SW 1271 (cell line): ENCODE measurements at places on chromosomes 6 and 20.

DNA sequence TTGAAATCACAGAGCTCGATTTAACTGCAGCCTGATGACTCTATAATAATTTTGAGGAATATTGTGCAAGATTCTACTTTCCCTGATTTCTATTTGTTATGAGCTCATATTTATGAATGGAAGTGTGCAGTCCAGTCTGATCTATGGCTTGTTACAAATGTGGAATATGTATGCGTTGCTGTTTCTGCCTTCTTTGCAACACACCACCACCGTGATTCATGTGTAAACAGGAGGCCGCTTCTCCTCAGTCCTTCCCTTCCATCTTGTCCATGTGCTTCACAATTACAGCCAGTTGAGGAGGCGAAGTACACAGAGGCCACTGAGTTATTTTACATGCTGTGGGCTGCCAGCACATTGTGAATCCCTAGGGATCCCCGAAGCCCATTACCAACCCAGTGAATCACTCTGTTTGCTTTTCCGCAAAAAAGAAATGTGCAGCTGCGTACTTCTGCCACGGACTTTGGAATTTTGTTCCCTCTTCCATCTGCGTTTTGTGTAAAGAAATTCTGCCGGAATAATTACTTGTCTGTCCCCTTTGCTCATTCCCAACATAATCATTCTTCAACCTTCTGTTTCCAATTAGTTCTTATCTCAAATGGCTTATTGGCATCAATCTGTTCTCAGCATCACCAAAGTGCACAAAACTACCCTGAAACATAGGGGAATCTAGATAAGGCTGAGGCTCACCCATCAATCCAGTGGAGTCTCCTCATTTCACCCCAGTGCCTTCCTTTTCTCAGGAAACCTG lies 551.6 kb upstream of the CITED2 start:
- no peak for DNase-seq

DNA sequence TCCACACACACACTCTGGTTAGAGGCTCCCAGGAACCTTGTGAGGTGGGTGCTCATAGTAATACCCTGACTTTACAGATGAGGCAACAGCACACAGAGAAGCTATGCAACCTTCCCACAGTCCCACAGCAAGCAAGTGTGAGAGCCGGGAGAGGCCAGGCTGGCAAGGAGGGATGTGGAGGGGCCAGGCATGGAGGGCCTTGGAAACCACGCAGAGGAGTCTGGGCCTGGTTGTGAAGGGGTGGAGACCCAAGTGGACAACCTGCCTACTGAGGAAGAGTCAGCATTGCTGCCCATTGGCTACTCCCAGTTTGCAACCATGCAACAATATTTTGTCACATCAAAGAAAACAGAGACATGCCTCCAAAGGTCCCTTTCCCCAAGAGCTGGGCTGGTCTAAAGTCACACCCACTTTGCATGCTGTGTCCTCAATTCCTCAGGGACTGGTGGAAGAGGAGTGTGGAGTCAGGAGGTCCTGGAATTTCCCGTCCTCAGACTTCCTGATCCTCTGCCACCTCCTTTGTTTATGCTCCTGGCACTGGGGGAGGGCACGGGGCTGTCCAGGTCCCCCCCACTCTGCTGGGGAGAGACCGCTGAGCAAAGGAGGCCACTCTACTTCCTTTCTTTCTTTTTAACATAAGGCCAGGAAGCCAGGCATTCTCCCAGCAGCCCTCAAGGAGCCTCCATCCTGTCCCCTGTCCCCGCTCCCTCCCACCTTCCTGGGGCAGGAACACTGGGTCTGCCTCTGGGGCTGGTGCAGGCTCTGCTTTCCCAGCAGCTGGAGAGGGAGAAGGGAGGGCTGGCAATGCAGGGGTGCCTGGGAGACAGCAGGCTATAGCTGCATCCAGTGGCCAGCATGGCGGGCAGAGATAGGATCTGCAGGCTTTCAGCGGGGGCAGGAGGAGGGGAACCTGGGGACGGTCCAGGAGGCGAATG lies 68.3 kb downstream of the NOL4L start:
- DNase-seq, result no peak

- peak; percentile 30 for DNase-seq
Observed at GRCh38 chr6:89035252-89036101, 45.1 kb upstream of the PNRC1 start.

- no peak for DNase-seq
Observed at GRCh38 chr6:35620706-35621105, 68.0 kb downstream of the FKBP5 start.
